ENCODE measurements at places on chromosomes 1 and 21. TPM values are rescaled to one million over a fixed set of nuclear protein-coding genes. Genes with fewer than 3 reads are reported as not detected.
A peak's percentile ranks its signal among the peaks of the same experiment; 100 is the strongest.

GRCh38 chr1:206949208-206949607 lies 2.9 kb upstream of the PIGR start:
- no peaks in the 10 kb centered on the region for H3K36me3 ChIP-seq
- H3K27me3 ChIP-seq: no peaks in the 10 kb centered on the region
- H3K4me1 ChIP-seq: no peaks in the 10 kb centered on the region
- no peak overlapping the region for H3K4me3 ChIP-seq
- no peak for DNase-seq

DNA sequence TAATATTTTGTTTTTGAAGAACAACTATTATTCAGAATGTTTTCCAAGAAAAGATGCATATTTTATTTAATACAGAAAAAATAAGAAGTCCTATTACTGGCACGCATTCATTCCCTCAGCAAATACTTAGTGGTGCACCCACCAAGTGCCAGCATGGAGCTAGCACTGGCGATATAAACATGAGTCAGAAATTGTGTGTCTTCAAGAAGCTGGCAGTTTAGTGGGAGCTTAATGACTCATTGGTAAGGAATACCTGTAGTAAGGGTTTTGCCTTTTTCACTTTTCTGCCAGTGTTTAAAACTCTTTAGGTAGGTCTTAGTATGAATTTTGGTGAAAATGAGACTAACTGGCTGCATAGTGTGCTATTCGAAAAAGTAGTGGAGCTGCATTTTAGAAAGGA lies 6.3 kb downstream of the MAGI3 start:
- no peaks in the 10 kb centered on the region for H3K36me3 ChIP-seq
- peaks cover under 1% of the 10 kb centered on the region for H3K27me3 ChIP-seq
- H3K4me1 ChIP-seq: peaks cover 3% of the 10 kb centered on the region
- no peak overlapping the region for H3K27ac ChIP-seq
- H3K4me3 ChIP-seq: no peak overlapping the region
- no peak for DNase-seq

GRCh38 chr21:31236528-31236927 lies 107.5 kb downstream of the TIAM1 start:
- peak; percentile 12 for DNase-seq
- H3K4me1 ChIP-seq: no peaks in the 10 kb centered on the region
- H3K27me3 ChIP-seq: no peaks in the 10 kb centered on the region
- peaks cover 3% of the 10 kb centered on the region for H3K36me3 ChIP-seq

GRCh38 chr1:27858072-27858948 lies 14.0 kb upstream of the THEMIS2 start:
- no peak overlapping the region for H3K4me3 ChIP-seq
- peaks cover 20% of the 10 kb centered on the region for H3K4me1 ChIP-seq
- no peaks in the 10 kb centered on the region for H3K36me3 ChIP-seq
- no peak overlapping the region for H3K27ac ChIP-seq
- no peaks in the 10 kb centered on the region for H3K27me3 ChIP-seq
- peak; percentile 79 for DNase-seq

- H3K4me3 ChIP-seq: no peak overlapping the region
- no peak for DNase-seq
- H3K27ac ChIP-seq: no peak overlapping the region
- H3K27me3 ChIP-seq: no peaks in the 10 kb centered on the region
Observed at GRCh38 chr1:169271098-169271497, 96.5 kb downstream of the NME7 start.

DNA sequence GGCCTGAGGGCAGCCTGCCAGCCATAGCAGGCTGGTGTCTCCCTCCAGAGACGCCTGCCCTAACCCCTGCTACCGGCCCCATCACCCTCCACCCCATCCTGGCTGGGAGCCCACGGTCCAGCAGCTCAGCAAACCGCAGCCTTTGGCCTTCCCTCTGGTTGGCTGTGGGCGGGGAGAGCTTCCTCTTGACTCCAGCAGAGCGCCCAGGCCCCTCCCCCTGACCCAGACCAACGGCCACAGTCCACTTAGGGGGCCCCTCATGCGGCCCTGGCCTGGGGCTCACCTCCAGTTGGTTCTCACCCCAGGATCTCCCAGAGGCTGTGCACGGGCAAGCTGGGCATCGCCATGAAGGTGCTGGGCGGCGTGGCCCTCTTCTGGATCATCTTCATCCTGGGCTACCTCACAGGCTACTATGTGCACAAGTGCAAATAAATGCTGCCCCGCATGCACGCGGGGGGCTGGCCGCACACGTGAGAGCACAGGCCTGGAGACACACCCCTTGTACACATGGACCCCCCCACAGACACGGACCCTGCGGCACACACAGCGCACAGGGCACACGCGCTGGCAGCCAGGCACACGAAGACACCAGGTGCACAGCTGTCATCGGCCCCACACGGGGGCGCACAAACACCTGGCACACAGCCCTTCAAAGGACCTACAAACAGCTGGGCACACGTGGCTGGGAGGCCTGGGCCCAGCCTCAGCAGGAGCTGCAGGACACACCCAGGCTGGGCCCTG lies 3.1 kb downstream of the SMIM1 start:
- H3K36me3 ChIP-seq: peaks cover 16% of the 10 kb centered on the region
- H3K4me1 ChIP-seq: peaks cover 23% of the 10 kb centered on the region
- peaks cover 32% of the 10 kb centered on the region for H3K27me3 ChIP-seq
- H3K4me3 ChIP-seq: no peak overlapping the region

DNA sequence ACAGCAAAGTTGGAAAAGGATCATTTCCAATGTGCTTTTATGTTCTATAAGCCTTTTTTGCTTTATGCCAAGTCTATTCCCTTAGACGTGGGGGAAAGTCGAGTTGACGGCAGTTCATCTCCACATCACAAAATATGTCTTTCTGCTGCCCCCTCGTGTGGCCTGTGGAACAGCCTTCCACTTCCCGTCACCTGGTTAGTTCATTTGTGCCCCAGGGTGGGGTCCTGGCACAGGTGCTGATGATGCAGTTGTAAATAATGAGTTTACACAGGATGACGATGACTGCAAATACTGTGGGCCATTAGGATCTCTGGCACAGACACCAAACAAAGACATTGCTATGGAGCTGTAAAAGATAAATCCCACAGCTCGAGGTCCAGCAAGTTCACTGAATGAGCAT lies 10.0 kb upstream of the OTUD3 start:
- no peaks in the 10 kb centered on the region for H3K4me1 ChIP-seq
- H3K27me3 ChIP-seq: no peaks in the 10 kb centered on the region
- no peak for DNase-seq
- H3K36me3 ChIP-seq: no peaks in the 10 kb centered on the region

DNA sequence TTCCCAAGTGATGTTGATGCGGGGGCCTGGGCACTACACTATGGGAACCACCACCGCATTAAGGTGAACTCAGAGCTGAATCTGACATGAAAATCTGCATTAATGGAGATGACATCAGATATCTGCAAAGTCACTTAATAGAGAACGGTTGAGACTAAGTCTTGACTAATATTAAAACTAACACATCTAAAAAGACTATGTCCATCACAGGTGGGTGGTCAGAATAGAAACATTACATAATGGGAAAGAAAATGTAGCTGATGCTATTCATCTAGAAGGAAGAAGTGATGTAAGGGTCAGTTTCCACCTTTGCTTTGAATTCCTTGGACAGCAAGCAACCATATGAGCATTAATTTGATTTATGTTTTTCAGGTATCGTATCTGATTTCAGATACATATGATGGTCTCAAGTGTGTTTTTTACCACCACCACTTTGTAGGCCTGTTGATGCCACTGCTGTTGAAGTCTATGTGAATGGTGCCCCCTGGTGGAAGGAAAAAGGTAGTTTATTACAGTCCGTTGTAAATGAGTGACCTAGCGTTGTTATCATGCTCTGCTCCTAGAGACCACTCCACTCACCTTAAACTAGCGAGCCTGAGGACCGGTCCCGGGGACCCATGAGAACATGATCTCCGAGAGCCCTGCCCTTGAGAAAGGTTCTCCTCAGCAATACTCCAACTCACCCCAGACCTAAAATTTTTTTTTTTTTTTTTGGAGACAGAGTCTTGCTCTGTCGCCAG lies 73.5 kb downstream of the BACH1 start:
- no peak overlapping the region for H3K27ac ChIP-seq
- no peak overlapping the region for H3K4me3 ChIP-seq
- H3K36me3 ChIP-seq: no peaks in the 10 kb centered on the region

- no peak overlapping the region for H3K4me3 ChIP-seq
- H3K27ac ChIP-seq: no peak overlapping the region
- DNase-seq: no peak
Observed at GRCh38 chr1:24801176-24801575, 55.9 kb downstream of the CLIC4 start.

DNA sequence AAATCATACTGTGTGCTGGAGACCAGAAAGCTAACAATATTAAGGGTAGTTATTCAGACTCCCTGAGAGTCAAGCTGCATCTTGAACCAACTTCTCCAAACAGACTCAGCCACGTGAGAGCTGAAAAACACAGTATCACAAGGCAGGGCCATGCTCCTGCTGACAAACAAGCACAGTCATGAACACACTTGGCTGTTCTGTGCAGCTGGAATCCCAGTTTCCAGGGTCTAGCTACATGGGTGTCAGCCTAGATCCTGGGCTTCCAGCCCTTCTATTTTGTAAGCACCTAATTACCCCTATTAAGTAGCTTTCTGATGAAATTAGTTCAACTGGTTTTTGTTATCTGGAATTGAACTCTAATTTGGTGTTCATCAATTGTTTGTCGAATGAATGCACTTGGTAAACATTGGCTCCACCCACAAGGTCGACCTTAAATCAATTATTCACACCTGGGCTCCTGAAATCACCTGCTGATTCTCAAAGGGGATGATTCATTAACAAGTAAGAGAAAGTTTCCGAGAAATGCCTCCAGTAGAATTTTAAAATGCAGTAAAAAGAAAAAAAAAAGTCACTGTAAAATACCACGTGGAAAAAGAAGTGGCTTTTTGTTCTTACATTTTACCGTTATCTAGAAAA lies 179.3 kb downstream of the ZC3H11B start:
- H3K27ac ChIP-seq: no peak overlapping the region
- no peaks in the 10 kb centered on the region for H3K27me3 ChIP-seq
- no peaks in the 10 kb centered on the region for H3K4me1 ChIP-seq
- H3K4me3 ChIP-seq: no peak overlapping the region
- DNase-seq: no peak

- H3K27me3 ChIP-seq: no peaks in the 10 kb centered on the region
- H3K27ac ChIP-seq: no peak overlapping the region
- no peak for DNase-seq
Observed at GRCh38 chr1:38586993-38587646, 272.5 kb downstream of the RRAGC start.

- H3K4me1 ChIP-seq: no peaks in the 10 kb centered on the region
- no peak overlapping the region for H3K4me3 ChIP-seq
- H3K27me3 ChIP-seq: no peaks in the 10 kb centered on the region
- H3K36me3 ChIP-seq: no peaks in the 10 kb centered on the region
- H3K27ac ChIP-seq: no peak overlapping the region
Observed at GRCh38 chr1:238960071-238960470, 426.3 kb upstream of the CHRM3 start.

GRCh38 chr1:192529811-192530210 lies 45.8 kb upstream of the RGS1 start:
- no peak for DNase-seq
- no peaks in the 10 kb centered on the region for H3K36me3 ChIP-seq
- H3K27me3 ChIP-seq: no peaks in the 10 kb centered on the region
- H3K4me1 ChIP-seq: peaks cover 4% of the 10 kb centered on the region

GRCh38 chr1:230464671-230465070 lies 38.5 kb upstream of the PGBD5 start:
- H3K27me3 ChIP-seq: no peaks in the 10 kb centered on the region
- no peak overlapping the region for H3K27ac ChIP-seq
- H3K4me1 ChIP-seq: no peaks in the 10 kb centered on the region
- no peak overlapping the region for H3K4me3 ChIP-seq

DNA sequence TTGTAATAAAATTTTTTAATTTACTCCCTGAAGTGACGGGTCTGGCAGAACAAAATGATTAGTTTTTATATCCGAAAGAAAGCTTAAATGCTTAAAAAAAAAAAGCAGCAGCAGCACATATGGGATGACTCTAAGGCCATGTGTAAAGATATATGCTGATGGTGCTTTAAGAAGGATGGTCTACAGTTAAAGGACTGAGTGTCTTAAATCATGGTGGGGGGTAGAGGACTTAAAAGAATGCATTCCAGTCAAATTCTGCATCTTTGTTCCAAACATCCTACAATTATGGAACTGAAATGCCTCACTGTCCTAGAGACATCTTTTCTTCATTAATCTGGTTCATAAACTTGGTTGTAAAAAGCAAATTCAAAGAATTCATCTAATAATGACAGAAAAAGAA lies 7.0 kb downstream of the KDM5B start:
- peaks cover 5% of the 10 kb centered on the region for H3K36me3 ChIP-seq
- no peak overlapping the region for H3K4me3 ChIP-seq
- H3K4me1 ChIP-seq: peaks cover 6% of the 10 kb centered on the region
- H3K27me3 ChIP-seq: no peaks in the 10 kb centered on the region
- H3K27ac ChIP-seq: no peak overlapping the region

- peaks cover 7% of the 10 kb centered on the region for H3K36me3 ChIP-seq
- no peaks in the 10 kb centered on the region for H3K27me3 ChIP-seq
- no peak overlapping the region for H3K27ac ChIP-seq
- H3K4me3 ChIP-seq: no peak overlapping the region
Observed at GRCh38 chr1:167369175-167369574, 148.5 kb downstream of the POU2F1 start.

DNA sequence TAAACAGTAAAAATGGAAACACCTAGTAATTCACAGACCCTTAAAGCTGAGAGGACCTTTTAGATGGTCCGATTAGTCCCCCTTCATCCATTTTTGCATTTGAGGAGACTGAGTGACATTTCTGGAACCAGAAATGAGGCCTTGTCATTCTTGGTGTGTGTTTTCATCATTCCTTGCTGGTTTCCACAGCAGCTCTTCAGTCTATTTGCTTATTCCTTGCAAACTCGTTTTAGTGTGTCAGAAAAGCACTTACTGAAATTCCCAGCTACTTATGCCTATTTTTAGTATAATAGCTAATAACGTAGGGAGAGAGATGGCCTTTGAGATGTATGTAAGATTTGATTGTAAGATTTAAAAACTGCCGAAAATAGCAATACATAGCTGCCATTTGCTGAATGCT lies 70.9 kb downstream of the VPS13D start:
- H3K27me3 ChIP-seq: no peaks in the 10 kb centered on the region
- H3K36me3 ChIP-seq: peaks cover 11% of the 10 kb centered on the region
- H3K27ac ChIP-seq: no peak overlapping the region
- H3K4me3 ChIP-seq: no peak overlapping the region

- no peaks in the 10 kb centered on the region for H3K36me3 ChIP-seq
- DNase-seq: no peak
- no peaks in the 10 kb centered on the region for H3K27me3 ChIP-seq
- no peak overlapping the region for H3K27ac ChIP-seq
Observed at GRCh38 chr1:107105914-107106313, 34.9 kb upstream of the NTNG1 start.

DNA sequence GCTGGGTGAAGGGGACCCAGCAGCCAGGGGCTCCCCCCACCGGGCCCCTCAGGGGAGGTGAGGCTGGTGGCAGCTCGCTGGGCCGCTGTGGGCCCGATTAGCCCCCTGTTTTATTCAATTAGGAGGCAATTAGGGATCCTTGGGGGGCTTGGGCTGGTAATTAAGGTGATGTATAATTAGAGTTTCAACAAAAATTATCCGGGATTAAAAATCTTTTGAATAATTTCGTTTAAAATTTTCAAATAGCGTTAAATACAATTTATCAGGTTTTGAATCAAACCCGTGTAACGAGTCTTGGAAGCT lies 4.1 kb downstream of the PRDM16 start:
- no peak overlapping the region for H3K4me3 ChIP-seq
- no peak for DNase-seq
- no peaks in the 10 kb centered on the region for H3K36me3 ChIP-seq
- H3K4me1 ChIP-seq: peaks cover 2% of the 10 kb centered on the region

TAS1R1 gene
- total RNA-seq: not detected

MCOLN3 gene
- total RNA-seq: 5.6 TPM

SPRR1A gene
- not detected for total RNA-seq

MIXL1 gene
- 0.09 TPM for total RNA-seq

TMEM54 gene
- total RNA-seq: 2.2 TPM

PROX1 gene
- total RNA-seq: 0.33 TPM

LCE6A gene
- total RNA-seq: not detected

MMP23B gene
- 4.1 TPM for total RNA-seq
